ENCODE measurements at places on chromosomes 5 and 9.

DNA sequence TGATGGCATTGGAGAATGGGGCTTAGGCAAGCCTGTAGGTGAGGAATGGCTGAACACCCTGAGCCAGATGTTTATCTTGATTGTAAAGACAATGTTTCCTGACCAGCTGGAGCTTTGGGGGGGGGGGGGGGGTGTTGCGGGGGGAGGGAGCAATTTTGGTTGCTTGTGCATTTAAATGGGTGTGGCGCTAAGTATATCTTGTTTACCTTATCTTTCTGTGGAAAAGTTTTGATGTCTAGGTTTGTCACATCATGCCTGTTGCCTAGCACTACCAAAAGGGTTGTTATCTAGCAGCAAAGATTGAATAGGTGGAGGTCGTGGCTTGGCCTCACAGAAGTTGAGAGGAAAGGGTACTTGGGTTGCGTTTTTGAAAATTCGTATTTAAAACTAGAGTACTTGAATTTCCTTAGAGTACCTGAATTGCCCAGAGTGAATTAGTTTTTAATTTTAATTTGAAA is 1.3 kb downstream of the SMAD5 start:
- DNase-seq, result no peak

DNA sequence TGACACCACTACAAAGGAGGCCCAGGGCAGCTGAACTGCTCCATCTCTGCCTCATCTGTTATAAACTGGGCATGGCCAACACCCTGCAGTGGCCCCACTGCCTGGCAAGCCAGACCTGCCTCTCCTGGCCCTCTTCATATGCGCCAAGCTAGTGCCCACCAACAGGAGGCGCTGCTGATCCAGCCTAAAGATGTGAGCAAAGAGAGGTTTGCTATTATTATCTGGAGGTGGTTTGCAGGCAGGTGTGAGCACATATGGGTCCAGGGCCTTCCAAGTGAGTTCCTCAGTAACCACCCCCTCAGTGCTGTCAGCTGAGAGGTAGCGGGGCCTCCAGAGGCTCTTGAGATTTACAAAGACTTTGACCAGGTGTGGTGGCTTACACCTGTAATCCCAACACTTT is 232.2 kb downstream of the SYK start:
- peak; percentile 24 for DNase-seq

- DNase-seq, result no peak
Measured at GRCh38 chr5:172534229-172535107, 80.1 kb upstream of the SH3PXD2B start.

GRCh38 chr5:66981266-66982055 is 215.1 kb downstream of the CD180 start:
- DNase-seq, result no peak

DNA sequence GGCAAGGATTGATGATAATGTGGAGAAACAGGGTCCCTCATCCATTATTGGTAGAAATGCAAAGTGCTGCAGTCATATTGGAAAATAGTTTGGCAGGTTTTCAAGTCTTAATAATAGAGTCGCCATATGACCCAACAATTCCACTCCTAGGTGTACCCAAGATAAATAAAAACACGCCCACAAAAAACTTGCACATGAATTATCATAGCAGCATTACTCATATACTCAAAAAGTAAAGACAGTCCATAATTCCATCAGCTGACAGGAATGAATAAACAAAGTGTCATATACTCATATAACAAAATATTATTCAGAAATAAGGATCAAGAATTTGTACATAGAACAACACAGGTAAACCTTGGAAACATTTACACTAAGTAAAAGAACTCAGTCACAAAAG is 242.9 kb upstream of the FTMT start:
- no peak for DNase-seq

DNA sequence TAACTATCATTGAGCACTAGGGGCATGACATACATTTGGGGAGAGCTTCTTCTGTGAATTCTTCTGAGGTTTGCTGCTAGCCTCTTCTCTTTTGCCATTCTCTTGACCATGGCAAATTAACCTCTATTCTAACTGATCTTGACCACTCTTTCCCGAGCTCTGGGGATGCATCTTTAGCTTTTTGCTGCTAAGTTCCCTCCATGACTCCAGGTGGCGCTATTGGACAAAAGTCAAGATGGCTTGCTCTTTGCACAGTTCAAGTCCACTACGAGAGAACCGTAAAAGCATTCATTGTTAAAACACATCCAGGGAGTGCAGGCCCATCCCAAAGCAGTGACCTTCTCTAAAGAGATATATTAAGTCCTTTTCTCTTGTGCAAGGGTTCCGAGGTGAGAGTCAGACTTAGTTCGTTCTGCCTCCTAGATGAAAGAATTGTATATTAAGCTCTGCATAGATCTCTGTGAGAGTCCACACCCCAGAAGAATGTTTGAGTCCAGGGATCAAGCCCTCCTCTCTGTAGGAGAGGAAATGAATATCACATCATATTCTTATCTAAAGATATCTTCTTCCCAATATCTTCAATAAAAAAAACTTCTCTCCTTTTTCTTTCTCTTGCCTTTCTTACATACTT is 1152.9 kb upstream of the CDH6 start:
- no peak for DNase-seq

GRCh38 chr5:175712313-175712680 is 54.4 kb downstream of the HRH2 start:
- no peak for DNase-seq

DNA sequence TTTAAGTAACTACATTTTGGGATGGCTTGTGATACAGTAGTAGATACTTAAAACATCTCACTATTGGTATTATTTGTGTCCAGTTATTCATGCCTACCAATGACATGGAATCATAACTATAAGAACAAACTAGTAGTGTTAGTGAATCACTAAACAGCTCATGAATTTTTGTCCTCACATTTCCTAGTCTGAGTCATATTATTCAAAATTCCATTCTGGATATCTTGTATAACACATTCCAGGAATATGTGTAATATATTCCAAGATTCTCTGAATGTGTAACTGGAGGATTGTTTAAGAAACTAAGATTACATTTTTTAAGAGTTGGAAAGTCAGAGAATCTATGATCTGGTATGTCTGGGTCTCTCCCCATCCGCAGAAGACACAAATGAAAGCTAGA is 565.3 kb upstream of the ZNF608 start:
- DNase-seq, result no peak

- no peak for DNase-seq
Measured at GRCh38 chr9:87573841-87574342, 76.2 kb downstream of the DAPK1 start.

- DNase-seq, result no peak
Measured at GRCh38 chr9:122695696-122696095, 20.8 kb downstream of the OR1L3 start.

GRCh38 chr9:75105841-75106240 is 17.5 kb downstream of the OSTF1 start:
- DNase-seq, result no peak

DNA sequence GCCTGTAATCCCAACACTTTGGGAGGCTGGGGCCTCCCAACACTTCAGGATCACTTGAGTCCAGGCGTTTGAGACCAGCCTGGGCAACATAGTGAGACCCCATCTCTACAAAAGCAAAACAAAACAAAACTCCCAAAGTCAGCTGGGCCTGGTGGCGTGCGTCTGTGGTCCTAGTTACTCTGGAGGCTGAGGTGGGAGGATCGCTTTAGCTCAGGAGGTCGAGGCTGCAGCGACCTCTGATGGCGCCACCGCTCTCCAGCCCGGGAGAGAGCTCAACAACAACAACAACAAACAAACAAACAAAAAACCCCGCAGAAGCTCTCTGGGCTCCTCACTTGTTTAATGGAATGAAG is 528 bp downstream of the ACOT12 start:
- no peak for DNase-seq

DNA sequence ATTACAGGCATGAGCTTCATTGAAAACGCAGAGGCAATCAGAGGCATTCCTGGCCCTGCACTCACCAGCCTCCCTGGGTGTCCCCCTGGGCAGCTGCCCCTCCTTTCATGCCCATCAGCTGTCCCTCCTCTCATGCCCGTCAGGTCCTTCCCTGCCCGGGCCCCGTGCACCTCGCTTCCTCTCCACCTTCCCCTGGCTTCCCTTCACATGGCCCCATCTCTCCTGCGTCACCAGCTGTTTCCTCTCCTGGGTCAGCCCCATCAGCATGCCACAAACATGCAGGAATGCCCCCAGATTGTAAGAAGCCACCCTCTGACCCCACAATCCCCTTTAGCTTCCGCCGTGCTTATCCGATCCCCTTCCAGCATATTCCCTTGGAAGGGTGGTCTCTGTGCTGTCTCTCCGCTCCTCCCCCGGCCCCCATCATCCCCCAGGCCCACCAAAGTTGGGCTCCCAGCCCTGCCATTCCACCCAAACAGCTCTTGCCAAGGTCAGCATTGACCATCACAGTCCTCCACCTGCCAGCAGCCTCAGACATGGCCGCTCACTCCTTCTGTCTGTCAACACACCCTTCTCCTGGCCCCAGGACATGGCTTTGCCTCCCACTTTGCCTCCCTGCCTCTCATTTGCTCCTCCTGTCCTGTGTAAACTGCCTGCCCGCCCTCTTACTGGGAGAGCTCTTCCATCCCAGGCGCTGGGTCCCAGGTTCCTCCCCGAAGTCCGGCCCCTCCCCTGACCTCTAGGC is 98.6 kb upstream of the IER5L start:
- no peak for DNase-seq

DNA sequence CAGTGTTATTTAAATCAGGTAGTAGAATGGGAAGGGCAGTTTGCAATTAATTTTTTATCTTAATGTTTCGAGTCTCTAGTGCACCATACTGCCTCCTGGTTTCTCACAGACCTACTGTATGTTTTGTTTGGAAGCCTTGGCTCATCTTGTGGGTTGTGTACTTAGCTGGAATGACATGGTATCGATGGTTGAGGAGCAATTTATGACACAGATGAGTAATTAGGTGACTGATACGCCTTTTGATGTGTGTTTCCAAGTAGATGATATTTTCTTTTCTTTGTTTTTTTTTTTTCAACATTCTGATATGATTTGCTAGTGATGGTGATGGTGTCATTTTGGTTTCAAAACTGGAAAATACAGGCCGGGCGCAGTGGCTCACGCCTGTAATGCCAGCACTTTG is 16.1 kb downstream of the BASP1 start:
- no peak for DNase-seq

DNA sequence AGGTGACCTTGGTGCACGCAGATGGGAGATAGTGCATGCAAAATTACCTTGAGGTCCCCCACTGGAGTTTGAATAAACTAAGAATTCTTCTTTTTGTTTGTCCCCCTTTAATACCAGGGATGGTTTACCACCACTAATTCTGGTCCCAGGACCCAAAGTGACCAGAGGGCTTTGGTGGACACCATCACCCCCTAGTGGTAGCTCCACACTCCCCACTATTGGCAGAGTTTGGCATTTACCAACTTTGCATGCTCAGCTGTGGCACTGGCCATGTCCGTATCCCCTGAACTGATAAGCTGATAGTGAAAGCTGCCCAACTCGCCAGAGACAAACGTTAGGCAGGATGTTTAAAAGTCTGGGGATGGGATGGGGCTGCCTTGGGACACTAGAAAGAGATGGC is 3.3 kb downstream of the ASTN2 start:
- DNase-seq, result no peak

DNA sequence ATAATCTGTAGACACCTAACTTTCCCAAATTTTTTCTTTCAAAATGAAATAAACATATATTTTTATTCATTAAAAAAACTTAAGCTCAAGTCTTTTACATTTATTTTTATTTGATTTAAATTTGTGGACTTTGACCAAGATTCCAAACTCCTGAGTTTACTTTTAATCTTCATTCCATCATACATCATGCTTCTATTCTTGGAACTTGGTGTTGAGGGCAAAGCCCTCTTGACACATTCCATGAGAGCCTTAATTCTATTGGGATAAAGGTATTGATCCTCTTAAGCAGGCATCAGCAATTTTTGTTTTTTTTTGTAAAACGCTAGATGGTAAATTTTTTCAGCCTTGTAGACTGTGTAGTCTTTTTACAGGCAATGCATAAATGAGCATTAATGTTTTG is 53.6 kb downstream of the FBXO4 start:
- DNase-seq, result no peak

GRCh38 chr5:158648631-158649030 is 451.1 kb downstream of the EBF1 start:
- no peak for DNase-seq

DNA sequence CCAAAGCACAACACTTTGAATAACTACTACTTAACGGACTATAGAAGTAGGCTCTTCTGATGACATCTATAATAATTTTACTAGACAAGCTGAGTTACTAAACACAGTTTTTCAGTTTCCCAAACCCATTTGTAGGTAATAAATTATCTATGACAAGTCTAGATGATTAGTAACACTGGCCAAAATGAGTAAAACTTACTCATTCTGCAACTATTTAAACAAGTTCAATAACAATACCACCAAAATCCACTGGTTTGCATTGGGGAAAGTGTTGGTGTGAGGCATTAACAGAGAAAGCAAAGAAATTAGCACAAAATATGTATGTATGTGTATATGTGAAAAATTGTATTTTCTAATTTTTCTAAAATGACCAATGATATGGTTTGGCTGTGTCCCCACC is 119.3 kb downstream of the NR2F1-AS1 start:
- no peak for DNase-seq

- DNase-seq, result no peak
Measured at GRCh38 chr5:118894709-118895108, 93.6 kb downstream of the DTWD2 start.

DNA sequence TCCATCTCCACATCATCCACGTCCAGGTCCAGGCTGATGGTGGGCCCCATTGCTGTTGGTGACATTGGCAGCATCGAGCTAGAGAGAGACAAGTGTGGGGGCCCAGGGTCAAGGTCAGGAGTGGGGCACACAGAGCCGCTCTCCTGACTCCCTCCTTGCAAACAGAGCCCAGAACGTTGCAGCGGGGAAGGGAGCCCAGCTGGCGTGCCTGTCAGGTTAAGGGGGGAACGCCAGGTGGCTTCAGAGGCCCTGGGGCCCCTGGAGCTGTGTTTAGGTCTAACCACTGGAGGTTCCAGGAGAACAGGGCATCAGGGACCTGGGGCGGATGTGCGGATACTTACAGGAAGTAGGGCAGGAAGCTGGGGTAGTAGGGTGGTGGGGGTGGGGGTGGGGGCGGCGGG is 7.5 kb downstream of the RNF44 start:
- peak; percentile 81 for DNase-seq

- DNase-seq, result no peak
Measured at GRCh38 chr5:160133918-160134304, 14.7 kb upstream of the PWWP2A start.

DNA sequence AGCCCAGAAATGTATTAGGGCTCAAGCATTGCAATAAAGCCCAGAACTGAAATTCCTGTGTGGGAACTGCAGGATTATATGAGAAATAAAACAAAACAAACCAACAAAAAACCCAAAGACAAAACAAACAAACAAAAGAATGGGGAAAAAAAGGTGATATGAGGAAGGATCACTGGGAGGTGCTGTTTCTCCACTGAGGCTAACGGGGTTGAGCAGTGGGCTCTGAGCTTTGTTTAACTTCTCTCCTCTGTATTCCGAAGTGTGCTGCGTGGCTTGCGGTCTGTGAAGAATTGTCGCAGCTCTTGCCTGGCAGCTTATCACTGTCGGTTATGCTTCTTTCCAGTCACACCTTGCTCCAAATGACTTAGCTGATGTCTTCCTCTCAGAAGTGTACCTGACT is 106.3 kb downstream of the TENT4A start:
- DNase-seq, result no peak

- DNase-seq, result no peak
Measured at GRCh38 chr5:44932922-44933585, 124.3 kb downstream of the MRPS30 start.

- DNase-seq, result no peak
Measured at GRCh38 chr9:18692268-18692667, 218.3 kb downstream of the ADAMTSL1 start.

Measured in CD8-positive, alpha-beta T cell (primary cell).